Cardiac muscle cell (in vitro differentiated cells and primary cell): ENCODE measurements at places on chromosomes 7 and 10.

- DNase-seq: no peak
These were observed 191.8 kb downstream of the HTR7 start for GRCh38 chr10:90665905-90666662.

DNA sequence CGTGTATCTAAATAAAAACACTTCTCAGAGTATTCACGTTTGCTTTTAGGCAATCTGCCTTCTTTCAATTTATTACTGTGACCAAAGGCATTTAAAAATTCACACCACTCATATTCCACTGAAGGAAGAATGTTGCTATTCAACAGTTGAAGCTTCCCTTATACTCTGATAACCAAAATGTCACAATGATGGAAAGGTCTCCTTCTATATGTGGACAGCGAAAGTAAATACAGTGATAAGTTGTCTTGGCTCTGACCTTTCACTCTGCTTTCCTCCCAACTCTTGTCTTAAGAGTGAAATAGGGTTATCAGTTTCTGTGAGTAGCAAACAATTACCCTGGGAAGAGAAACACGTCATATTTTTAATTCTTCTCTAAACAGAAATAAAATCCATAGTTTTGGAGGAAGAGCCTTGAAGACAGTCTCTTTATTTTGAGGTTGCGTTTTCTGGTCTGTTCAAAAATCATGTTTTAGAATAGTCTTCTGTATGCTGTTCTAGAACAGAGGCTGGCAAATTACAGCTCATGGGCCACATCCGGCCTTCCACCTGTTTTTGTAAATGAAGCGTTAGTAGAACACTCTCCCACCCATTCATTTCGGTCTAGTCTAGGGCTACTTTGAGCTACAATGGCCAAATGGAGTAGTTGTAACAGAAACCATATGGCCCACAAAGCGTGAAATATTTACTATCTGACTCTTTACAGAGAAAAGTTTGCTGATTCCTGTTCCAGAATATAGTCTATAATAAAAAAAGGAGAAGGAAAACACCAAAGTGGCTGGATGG, 41.3 kb downstream of the ETV1 start:
- DNase-seq: no peak

- DNase-seq: no peak
These were observed 52.1 kb downstream of the WIPF3 start for GRCh38 chr7:29858191-29858951.

DNA sequence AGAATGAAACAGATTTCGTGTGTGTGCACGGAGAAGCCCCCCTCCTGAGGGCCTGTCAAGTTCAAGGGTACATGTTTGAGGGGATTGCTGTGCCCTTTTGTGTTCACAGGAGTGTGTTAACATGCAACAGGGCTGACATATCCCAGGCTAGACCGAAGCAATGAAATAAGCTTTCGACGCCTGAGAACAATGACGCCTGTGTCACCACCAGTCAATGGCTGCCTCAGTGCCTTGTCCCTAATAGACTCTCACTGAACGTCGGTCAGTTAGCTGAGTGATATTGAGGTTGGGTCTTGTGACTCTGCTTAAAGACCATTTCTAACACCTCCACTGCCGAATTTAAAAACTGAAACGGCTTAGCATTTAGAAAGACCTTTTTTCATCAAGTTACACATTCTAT, 175.2 kb upstream of the TCF7L2 start:
- DNase-seq: no peak
